Urinary bladder (tissue), 4 donors: ENCODE measurements at places on chromosomes 6 and 20. TPM values are rescaled to one million over a fixed set of nuclear protein-coding genes. Genes with fewer than 3 reads are reported as not detected.

DNA sequence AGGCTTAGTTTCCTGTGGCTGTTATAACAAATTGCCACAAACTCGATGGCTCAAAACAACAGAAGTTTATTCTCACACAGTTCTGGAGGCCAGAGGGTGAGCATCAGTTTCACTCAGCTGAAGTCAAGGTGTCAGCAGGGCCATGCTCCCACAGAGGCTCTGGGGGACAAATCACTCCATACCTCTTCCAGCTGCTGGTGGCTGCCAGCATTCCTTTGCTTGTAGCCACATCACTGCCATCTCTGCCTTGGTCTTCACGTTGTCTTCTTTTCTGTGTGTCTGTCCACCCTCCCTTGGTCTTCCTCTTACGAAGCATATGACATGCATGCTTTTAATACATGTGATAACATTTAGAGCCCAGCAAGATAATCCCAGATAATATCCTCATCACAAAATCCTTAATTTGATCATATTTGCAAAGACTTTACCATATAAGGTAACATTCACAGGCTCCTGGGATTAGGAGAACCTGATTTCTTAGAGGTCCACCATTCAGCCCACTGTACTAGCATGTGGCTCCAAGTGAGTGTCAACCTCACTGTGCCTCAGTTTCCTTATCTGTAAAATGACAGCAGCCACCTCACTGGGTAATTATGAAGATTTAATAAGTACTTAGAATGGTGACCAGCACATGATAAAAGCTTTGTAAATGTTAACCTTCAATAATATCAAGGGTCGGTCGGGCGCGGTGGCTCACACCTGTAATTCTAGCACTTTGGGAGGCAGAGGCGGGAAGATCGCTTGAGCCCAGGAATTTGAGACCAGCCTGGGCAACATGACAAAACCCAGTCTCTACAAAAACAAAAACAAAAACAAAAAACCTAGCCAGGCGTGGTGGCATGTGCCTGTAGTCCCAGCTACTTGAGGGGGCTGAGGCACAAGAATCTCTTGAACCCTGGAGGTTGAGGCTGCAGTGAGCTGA lies 14.7 kb upstream of the PTGIS start:
- DNase-seq: no peak

RWDD2A gene
- total RNA-seq: 4.9 TPM

DNA sequence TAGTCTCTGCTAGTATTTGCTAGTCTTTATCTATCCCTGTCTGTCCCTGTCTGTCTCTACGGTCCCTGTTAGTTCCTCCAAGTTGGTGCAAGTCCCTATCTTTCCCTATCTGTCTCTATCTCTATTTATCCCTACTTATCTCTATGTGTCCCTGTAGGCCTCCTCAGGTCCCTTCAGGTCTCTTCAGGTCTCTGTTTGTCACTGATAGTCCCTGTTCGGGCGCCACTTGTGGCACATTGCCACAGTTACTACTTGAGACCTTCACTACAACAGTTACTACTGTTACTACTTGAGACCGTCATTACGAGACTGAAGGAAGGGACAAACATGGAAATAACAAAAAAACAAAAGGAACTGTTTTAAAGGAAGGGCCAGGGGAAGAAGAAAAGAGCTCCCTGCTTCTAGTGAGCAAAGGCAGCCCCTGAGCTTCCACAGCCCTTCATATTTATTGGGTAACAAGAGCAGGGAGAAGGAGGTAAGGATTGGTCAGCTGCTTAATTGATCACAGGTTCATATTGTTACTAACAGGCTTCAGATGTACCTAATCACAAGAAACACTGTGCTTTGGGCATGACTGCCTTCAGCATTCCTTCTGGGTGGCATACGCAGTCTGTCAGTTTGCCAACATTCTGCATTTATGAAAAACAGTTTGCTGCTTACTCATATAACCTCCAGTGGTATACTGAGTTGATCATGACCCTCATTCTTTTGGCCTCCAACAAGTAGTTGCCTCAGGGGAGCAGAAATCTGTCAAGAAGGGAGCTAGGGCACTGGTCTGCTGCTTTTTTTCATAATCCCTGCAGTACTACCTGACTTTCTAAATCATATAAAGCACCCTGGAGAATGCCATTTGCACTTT lies 8.4 kb downstream of the EPB41L2 start:
- no peak for DNase-seq

OR2H2 gene
- total RNA-seq: not detected

DNA sequence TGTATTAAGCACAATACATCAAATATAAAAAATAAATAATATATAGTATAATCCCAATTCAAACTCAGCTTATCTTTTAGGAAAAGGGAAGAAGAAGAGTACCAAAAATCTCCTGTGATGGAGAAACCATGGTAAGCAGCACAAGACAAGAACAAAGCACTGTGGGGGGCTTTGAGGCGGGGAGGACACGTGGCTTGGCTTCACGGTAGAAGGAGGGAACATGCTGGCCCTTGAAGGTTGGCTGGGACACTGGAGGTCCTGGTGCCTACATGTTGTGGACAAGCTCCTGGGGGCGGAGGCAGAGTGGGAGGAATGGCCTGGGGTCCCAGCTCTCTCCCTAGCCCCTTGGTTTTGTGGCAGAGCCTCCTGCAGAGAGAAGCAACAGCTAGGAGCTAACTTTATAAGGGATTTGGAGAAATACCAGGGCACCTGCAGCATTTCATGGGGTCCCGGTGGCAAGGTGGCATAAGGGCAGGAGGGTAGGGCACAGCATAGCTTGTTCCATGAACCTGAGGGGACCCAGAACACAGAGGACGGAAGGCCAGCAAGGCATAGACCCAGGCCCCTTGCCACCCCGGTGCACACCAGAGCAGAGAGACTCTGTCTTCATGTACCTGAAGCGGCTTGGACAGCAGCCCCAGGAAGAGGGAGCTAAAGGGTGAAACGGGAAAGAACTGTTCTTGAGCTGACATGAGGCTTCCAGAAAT lies 72.0 kb downstream of the LY86 start:
- no peak for DNase-seq

DNA sequence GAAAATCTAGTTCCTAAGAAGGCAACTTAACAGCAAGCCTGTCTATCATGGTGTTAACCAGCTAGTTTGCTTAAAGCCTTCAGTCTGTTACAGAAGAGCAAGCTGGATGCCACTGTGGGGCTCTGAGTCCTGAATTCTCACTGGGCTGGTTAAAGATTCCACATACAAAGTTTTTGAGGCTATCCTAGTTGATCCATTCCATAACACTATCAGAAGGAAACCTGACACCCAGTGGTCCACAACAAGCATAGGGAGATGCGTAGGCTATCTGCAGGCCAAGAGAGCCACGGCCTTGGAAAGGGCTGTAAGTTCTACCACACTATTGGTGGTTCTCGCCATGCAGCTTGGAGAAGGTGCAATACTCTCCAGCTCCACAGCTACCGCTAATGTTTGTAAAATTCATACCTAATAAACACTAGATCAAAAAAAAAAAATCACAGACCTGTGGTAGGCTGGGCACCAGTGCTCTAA lies 420 bp upstream of the MCCD1 start:
- no peak for DNase-seq

- DNase-seq: no peak
These were observed 3.4 kb downstream of the TFAP2B start for GRCh38 chr6:50822078-50822476.

DNA sequence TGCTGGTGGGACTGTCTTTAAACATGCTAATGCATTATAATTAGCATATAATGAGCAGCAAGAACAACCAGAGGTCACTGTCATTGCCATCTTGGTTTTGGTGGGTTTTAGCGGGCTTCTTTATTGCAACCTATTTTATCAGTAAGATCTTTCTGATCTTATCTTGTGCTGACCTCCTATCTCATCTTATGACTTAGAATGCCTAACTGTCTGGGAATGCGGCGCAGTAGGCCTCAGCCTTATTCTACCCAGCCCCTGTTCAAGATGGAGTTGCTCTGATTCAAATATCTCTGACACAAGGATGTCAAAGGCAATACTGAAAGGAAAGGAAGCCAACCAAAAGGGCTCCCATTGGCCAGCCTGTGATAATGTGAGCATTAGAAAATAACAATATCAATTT lies 29.8 kb upstream of the SEC63 start:
- no peak for DNase-seq

DNA sequence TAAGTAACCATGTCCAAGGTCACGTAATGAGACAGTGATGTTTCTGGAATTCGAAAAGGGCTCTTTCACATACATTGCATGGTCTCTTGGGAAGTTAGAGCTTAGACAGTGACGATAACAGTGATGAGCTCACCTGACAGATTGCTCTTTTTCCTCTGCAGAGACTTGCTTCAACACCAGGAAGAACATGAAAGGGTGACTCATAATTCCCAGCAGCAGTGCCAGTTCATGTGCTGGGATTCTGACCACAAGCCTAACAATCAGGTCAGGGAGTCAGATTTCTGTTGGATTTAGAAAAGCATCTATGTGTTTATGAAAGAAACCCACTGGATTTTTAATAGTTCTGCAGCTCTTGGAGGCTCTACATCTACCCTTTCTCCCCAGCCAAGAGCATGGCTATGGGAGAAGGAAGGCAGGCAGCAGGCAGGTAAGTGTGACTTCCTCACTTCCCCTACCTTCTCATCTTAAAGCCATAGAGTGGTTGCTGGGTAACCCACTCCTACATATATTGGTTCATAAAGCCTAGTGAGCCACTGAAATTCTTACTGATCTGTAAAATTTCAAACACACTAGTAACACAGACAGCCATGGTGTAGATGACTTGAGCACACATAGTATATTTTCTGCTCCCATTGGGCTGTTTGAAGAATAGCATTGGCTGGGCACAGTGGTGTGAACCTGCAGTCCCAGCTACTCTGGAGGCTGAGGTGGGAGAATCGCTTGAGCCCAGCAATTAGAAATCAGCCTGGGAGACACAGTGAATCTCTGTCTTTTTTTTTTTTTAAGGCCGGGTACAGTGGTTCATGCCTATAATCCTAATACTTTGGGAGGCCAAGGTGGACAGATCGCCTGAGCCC lies 44.4 kb upstream of the LOC128125822 start:
- DNase-seq: no peak

DNA sequence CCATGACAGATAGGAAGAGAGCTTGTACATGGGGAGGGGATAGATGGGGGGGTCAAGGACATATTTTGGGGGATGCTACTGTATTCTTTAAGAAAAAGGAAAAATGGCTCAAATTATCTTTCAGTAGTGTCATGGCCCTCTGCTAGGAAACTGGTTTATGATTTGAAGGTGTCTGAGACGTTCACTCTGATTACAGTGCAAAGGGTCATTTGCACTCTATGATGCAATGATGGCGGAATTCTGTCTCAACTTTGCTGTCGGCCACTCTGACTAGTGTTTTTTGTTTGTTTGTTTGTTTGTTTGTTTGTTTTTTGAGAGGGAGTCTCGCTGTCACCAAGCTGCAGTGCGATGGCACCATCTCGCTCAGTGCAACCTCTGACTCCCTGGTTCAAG lies 180.0 kb downstream of the SOX4 start:
- no peak for DNase-seq

GRCh38 chr20:12838261-12838866 lies 170.4 kb upstream of the SPTLC3 start:
- no peak for DNase-seq

DNA sequence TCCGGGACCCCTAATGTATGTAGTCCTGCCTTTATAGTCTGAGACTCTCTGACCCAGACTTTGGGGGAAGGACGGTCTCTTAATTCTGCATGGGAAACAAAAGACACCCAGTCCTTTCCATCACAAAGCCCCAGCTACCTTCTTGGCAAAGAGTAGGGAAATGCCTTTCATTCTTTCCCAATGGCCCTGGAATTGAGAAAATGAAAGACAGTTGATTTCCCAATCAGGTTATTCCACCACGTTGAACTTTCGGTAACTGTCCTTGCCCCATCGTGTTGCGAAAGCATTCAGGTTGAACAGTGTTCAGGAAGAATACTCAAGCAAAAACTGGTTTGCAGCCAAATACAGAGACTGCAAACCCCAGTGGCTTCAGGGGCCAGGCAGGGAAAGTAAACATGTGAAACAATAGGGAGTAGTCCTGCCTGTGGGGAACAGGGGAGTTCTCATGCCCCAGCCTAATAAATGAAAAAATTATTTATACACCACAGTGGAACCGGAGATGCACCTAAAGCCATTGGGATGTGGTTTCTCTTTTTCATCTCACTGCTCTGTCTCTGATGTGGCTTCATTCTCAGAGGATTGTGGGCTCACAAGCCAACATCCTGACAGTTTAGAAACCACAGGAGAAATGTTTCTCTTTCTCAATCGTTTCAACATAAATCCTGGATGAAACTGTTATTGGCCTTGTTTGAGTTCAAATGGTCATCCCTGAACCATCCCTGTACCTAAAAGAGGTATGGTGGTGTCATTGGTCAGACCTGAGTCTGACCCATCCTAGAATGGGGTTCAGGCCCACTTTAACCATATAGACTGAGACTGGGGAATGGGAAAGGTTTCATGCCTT lies 44.2 kb upstream of the SLC9A8 start:
- peak; percentile 64 for DNase-seq

DYNLT2 gene
- total RNA-seq: 2.4 TPM

QRSL1 gene
- total RNA-seq: 21.6 TPM
